Urinary bladder (tissue), 4 donors: ENCODE measurements at places on chromosomes 4 and X. TPM values are rescaled to one million over a fixed set of nuclear protein-coding genes. Genes with fewer than 3 reads are reported as not detected.

DNA sequence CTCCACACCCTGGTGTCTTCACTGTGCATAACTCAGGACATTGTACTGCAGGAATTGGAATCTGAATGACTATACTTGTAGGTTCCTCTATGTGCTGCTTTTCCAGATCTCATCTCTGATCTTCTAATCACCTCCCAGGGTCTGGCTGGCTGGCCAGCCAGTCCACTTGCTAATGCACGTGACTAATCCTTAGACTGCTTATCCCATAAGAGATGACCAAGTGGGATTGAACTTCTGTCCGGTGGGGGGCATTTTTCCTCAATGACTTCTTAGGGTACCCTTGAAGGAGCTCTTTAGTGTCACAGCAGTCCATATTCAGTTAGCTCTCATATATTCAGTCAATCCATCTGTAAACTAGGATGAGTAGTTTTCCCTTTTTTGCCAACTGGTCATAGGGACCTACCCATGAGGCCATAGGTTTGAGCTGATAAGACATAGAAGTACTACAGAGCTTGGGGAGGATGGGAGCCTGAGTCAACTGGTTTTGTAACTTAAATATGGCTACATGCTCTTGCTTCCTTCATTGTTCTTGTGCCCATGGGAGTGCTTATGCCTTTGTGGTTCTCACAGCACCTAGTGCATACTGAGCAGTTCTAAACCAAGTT lies 71.9 kb upstream of the WDR1 start:
- DNase-seq: no peak

- no peak for DNase-seq
Observed at GRCh38 chr4:16253127-16253960, 27.1 kb upstream of the TAPT1 start.

- no peak for DNase-seq
Observed at GRCh38 chr4:182126096-182126495, 117.1 kb upstream of the TENM3 start.

GRCh38 chrX:23666282-23666681 lies 1.0 kb upstream of the PRDX4 start:
- no peak for DNase-seq

The NHS gene
- 4.2 TPM for polyA plus RNA-seq

The FHIP1A gene
- polyA plus RNA-seq: 1.2 TPM

The XAGE1A gene
- not detected for polyA plus RNA-seq

The FAM47A gene
- not detected for polyA plus RNA-seq

The PRSS12 gene
- 1.7 TPM for polyA plus RNA-seq
